ENCODE measurements at places on chromosomes 3 and 15.

GRCh38 chr15:78929536-78930264, 15.1 kb downstream of the CTSH start:
- DNase-seq: no peak

- DNase-seq: no peak
Measured at GRCh38 chr15:97461226-97461625, 499.3 kb upstream of the ARRDC4 start.

DNA sequence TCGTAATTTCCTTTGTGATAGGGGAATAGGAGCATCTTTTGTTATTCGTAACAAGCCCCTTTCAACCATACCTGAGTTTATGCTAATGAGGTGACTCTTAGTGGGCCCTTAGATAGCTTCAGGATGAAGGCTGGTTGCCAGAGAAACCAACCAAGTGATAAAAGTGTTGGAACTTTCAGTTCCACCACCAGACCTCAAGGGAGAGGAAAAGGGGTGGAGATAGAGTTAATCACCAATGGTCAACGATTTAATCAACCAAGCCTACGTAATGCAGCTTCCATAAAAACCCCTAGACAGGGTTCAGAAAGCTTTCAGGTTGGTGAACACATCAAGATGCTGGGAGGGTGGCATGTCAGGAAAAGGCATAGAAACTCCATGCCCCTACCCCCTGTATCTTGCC, 33.0 kb downstream of the HERC1 start:
- DNase-seq: no peak

- no peak for DNase-seq
Measured at GRCh38 chr15:66036859-66037258, 167.6 kb downstream of the RAB11A start.

GRCh38 chr15:41276831-41277230, 45.8 kb downstream of the CHP1 start:
- DNase-seq: no peak

- DNase-seq: no peak
Measured at GRCh38 chr3:114659109-114660061, 365.6 kb downstream of the TIGIT start.

DNA sequence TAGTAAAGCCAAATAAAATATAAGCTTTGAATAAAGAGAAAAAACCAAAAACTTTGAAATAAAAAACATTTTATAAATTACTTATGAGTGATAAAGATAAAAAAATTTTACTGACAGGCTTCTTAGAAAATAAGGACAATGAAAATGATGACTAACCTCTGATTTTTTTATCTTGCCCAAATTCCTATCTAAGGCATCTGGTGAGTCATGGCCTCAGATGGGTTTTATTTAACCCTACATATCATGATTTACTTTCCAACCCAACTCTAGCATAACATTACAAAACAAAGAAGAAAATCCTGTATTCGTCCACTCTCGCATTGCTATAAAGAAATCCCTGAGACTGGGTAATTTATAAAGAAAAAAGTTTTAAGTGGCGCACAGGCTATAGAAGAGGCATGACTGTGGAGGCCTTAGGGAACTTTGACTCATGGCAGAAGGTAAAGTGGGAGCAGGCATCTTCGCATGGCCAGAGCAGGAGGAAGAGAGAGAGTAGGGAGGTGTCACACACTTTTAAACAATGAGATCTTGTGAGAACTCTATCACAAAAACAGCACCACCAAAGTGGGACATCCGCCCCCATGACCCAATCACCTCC, 152.1 kb downstream of the NEK10 start:
- no peak for DNase-seq

- no peak for DNase-seq
Measured at GRCh38 chr15:45179221-45179985, 8.4 kb downstream of the SHF start.

- DNase-seq: no peak
Measured at GRCh38 chr3:143563786-143564185, 284.5 kb downstream of the SLC9A9 start.

GRCh38 chr15:25504307-25504706, 65.5 kb upstream of the UBE3A start:
- DNase-seq: no peak

- no peak for DNase-seq
Measured at GRCh38 chr15:63107895-63108546, 13.6 kb upstream of the LACTB start.

- no peak for DNase-seq
Measured at GRCh38 chr15:58282060-58282708, 144.0 kb downstream of the AQP9 start.

DNA sequence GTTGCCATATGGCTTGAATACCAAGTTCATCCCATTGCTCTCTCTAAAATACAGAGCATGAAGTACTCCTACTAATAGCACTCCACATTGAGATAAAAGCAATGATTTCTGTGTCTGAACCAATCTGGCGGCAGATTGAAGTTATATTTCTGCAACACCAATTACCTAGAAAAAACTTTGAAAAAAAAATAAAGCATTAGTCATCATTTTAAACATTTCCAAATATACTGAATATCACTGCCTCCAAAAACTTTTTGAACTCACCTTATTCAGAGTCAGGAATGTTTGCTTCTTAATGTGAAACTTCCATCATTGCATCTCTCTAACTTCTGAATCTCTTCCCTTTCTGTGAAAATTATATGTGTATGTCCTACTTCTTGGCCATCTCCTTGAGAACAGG, 540.5 kb downstream of the GRM7 start:
- DNase-seq: no peak

DNA sequence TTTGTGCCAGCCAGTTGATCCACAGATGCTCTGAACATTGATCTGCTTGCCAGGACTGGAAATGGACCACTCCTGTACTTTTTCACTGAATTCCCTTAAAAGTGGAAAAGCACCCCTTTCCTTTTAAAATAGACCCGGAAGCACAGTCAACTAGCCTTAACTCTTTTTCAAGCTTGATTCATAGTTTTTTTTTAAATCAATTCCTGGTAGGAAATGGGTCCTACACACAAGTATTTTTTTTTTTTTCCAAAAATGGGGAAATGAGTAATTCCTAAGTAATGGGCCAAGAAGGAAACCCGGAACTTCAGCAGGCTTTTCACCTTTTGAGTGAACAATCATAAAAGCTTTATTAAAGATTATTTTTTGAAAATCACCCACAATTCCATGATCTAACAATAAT, 234.4 kb upstream of the ADAMTS9 start:
- DNase-seq: no peak

- DNase-seq: no peak
Measured at GRCh38 chr3:52552089-52552488, 15.7 kb downstream of the UQCC5 start.

DNA sequence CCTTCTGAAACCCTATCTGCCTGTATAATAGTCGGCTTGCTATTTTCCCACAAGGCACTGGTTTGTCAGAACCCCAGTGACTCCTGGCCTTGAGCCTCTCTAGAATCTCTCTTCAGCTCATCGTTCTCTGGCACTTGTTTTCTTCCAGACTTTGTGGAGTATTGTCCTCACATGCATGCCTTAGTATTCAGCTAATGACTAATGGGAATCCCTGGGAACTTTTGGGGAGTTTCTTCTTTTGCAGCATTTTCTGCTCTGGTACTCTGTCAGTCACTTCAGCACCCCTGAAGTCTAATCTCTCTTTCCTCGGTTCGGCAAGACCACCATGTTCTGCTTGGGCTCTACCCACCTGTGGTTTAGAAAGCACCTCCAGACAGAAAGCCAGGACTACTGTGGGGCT, 35.8 kb upstream of the THRB start:
- no peak for DNase-seq

- no peak for DNase-seq
Measured at GRCh38 chr3:159899166-159899565, 89.5 kb upstream of the IL12A start.

DNA sequence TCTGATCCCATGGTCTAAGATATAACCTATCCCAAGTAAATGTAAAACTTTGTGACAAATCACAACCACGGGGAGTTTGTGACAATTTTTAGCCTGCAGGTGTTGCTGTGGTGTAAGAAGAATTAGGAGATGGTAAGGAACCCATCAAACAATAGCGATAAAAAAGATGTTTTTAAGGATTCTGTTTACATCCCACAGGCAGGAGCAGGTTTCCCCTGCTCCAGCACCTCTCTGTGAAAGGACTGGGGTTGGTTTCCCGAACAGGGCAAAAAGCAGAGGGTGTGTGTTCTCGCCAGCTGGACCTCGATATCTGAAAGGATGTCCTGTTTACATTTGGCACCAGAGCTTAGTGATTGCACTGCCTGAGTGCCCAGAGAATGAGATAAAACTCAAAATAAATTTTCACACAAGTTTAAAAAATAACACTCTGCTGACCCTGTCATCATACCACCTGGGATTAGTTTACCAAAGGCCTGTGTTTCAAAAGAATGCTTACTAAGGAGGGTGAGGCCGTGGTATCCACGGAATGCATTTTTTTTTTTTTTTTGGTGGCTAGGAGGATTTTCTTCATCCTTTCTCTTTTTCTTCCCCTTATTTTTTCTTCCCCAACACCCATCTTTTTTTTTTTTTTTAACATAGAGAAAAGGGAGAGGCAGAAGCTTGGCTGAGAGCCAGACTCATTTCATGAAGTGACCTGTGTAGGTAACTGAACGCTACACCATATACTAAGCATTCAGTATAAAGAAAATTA, 151.8 kb upstream of the DPH6 start:
- no peak for DNase-seq

DNA sequence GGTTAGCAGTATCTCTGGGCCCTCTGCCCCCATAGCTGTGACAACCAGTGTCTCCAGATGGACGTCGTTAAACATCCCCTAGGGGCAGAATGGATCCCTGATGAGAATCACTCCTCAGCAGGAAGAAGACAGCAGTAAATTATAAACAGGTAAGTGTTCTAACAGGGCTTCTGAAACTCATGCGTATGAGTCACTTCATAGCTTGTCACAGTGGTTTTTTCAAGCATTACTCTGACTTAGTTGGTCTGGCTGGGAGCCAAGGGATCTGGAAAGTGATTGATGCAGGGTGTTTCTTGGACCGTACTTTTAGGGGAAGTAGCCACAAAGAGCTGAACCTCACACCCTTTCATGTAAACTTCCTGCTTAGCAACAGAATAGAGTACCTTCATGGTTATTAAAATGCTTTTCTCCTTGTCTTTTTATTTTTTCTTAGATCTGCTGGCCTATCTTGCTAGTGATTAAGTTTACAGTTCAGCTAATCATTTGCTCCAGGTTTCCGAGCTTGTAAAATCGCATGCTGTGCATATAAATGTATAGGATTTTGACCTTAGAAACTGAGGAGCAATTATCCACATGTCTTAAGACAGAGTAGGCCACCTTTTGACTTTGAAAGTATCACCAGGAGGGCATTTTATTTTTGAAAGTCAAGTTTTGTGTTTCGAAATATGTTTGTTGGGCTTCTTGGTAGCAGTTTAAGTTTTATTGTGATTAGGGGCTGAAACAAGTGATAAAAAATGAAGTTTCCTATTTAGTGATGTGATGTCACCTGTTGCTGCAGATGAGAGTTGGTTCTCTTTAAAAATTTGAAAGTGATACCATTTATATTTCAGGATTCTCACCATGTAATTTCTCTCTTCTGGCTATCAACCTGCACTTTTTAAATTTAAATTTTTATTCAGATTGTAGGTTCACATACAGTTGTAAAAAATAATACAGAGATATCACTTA, 333.9 kb downstream of the PTPRG start:
- peak; percentile 13 for DNase-seq

DNA sequence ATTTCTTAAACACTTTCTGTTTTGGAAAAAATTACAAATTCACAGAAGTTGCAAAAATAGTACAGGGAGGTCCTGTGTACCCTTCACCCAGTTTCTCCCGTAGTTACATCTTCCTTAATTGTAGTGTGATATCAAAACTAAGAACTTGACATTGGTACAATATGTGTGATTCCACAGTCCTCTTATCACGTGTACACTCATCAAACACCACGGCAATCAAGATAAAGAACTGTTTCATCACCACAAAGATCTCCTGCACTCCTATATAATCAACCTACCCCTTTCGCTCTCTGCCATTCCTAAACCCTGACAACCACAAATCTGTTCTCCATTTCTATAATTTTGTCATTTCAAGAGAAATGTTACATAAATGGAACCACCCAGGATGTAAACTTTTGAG, 31.4 kb downstream of the POMGNT2 start:
- DNase-seq: no peak

DNA sequence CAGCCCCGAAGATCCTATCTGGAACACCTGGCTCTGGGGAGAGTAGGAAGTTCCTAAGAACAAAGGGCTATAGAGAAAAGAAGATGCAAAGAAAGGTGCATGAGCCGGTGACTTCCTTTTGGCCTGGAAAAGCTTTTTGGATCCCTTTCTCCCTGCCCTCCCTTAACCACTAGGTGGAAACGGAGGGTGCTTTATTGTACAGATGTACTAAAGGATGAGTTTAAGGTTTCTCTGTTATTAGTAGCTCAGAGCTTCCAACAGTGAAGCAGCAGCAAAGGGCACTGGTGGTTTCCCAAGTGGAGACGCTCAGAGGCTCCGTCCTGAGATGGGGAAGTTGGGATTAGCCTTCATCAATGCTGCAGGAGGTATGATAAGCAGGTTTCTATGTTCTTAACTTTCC, 5.9 kb upstream of the ADGRG7 start:
- DNase-seq: no peak

DNA sequence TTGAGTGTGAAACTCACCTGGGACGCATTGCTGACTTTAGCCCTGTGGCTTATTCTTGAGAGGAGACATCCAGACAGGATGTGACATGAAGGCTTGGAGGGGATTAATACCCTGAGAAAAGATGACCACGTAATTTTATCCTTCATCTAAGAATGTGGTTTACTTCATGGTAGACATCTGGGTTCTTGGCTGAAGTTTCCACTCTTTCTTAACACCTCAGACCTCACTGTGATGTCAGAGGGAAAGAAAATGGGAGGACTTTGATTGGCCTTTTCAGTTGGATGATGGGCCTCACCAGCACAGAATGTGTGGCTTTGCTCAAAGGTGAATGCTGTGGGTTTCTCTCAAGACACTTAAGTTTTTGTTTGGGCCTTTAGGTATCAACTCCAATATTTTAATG, 16.5 kb downstream of the GORASP1 start:
- DNase-seq: no peak

DNA sequence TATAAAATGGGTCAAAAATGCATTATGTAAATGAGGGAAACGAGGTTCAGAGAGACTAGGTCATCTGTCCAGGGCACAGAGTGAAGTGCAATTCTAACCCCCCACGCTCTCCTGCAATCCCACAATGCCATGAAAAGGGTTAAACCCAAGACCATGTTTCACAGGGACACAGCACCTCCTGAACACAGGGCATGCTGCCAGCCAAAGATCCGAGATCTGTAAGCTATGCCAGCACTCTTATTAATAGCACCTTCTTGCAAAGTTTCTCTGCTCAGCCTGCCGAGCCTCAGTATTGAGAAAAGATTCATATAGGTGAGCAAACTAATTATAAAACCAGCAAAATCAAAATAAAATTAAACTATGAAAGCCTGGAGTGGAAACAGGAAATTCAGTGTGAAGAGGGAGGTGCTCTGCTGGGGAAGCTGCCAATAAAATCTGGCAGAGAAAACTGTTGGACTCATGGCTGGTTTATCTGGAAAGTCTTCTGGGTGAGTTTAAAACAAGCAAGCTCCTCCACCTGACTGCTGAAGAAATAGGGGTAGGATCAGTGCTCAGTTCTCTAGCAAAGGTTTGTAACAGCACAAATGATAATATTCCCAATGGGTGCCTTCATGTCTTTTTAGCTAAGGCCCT, 50.3 kb downstream of the LRIG1 start:
- DNase-seq: no peak

GRCh38 chr15:84961707-84962106, 19.9 kb upstream of the PDE8A start:
- no peak for DNase-seq

- DNase-seq: no peak
Measured at GRCh38 chr15:73969151-73969759, 22.8 kb downstream of the STOML1 start.
